ENCODE measurements at places on chromosomes 4 and X.

GRCh38 chrX:13852001-13852695 lies 35.3 kb upstream of the GPM6B start:
- DNase-seq: no peak

DNA sequence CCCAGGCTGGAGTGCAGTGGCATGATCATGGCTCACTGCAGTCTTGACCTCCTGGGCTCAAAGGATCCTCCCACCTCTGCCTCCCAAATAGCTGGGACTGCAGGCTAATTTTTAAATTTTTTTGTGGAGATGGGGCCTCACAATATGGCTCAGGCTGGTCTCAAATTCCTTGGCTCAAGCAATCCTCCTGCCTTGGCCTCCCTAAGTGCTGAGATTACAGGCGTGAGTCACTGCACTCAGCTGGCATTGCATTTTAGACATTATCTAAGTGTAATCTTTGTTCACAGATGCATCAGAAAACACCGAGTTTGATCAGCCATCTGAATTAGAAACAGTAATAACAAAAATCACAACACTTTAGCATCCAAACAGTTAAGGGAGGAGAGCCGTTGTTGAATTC lies 53.4 kb upstream of the CBR4 start:
- no peak for DNase-seq

GRCh38 chrX:118756101-118756500 lies 28.7 kb downstream of the IL13RA1 start:
- no peak for DNase-seq

GRCh38 chr4:143514497-143514896 lies 995 bp downstream of the SMARCA5 start:
- peak; percentile 33 for DNase-seq

DNA sequence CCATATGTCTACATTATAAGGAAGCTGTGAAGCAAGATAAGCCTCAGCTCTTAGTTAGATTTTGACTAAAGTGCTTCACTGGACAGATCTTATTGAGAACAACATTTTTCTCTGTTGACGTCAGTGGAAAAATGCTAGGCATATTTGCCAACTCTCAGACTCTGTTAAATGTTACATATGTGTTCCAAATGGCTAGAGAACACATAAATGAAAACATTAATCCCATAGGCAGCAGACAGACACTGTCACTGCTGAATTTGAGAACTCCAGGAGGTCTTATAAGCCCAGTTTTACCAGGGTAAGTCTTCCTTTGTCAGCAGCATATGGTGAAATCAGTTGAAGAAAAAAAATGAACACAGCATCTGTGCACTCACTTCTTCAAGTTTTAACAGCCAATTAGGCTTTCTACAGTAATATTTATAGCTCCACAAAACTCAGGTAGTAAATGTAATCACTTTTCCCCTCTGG lies 186.9 kb downstream of the CAMK2D start:
- no peak for DNase-seq

DNA sequence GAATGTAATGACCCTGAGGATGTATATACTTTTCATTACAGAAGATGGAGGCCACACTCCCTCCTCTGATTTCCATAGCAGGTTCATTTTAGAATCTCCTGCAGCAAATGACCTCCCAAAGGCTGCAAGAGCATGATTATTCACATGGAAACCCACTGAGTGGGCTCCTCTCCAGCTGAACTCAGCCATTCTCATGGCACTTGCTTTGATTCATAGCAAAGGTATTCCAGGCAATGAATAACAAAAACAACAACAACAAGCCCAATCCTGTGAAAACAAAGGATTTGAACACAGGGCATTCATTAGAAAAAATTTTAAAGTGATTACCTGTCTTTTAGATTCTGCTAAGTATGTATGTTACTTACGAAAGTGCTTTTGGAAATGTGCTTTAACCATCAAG lies 894.0 kb upstream of the FRG1 start:
- DNase-seq: no peak

GRCh38 chrX:54786967-54787366 lies 11.1 kb downstream of the ITIH6 start:
- DNase-seq: peak; percentile 47

DNA sequence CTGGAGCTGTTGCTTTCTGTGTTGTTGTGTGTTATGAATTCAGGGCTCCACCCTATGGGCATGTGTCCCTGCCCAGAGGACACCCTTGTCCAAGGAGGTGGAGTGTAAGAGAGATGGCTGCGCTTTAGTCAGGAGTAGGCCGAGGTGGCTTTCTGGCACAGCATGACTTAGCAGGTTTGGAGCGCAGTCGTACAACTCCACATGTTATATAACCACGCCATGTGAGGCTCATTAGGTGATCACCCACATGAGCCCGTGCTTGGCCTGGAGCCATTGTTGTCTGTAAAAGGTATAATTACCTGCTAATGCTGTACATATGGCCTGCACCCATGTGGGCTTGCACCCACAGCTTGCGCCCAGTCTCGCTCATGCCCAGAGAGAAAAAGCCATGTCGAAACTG lies 15.8 kb upstream of the ANAPC4 start:
- no peak for DNase-seq

GRCh38 chrX:16138108-16138427 lies 14.7 kb downstream of the GRPR start:
- no peak for DNase-seq

DNA sequence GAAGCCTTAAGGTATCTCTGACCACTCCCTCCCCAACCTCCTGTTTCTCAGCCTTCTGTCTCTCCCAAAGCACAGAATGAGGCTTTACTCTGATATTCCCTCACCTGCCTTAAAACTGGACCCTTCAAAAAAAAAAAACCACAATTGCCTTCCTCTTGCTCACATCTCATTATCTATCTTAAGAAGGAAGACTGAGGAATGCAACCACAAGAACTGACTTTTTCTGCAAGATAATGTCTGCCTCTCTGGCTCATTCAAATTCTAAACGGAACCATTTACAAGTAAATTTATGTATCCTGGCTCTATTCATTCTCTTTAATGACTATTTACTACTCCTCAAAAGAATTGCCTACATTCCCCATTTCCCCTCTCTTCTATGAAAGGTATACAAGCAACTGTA lies 545.5 kb upstream of the HTR2C start:
- no peak for DNase-seq

All from body of pancreas (tissue), 4 donors.